ENCODE measurements at places on chromosomes 1 and 21. TPM values are rescaled to one million over a fixed set of nuclear protein-coding genes. Genes with fewer than 3 reads are reported as not detected.

The MTOR gene
- 13.9 TPM for total RNA-seq

The PTCH2 gene
- 0.31 TPM for total RNA-seq

The CFAP141 gene
- total RNA-seq, result not detected

The LCE1C gene
- total RNA-seq, result not detected

The GBP2 gene
- total RNA-seq, result 0.98 TPM

The FMO5 gene
- 0.35 TPM for total RNA-seq

The TNFRSF1B gene
- 0.48 TPM for total RNA-seq

The OR14I1 gene
- total RNA-seq, result not detected

The TSPAN2 gene
- total RNA-seq, result 1.3 TPM

The MARK1 gene
- 0.09 TPM for total RNA-seq

The SLC35F3 gene
- total RNA-seq, result 5.1 TPM

The TEDDM1 gene
- not detected for total RNA-seq

The LCE3E gene
- total RNA-seq, result not detected

The CFHR4 gene
- not detected for total RNA-seq

The CSF3R gene
- total RNA-seq, result not detected

The FOXO6 gene
- 0.80 TPM for total RNA-seq

The CD84 gene
- not detected for total RNA-seq

The VTCN1 gene
- 0.06 TPM for total RNA-seq

The BNIPL gene
- total RNA-seq, result 0.06 TPM

Measured in A549 treated with Mapracorat at 1 μM for 4 hours (cell line).